Fibroblast of skin of back (primary cell): ENCODE measurements at places on chromosomes 3 and 15.

DNA sequence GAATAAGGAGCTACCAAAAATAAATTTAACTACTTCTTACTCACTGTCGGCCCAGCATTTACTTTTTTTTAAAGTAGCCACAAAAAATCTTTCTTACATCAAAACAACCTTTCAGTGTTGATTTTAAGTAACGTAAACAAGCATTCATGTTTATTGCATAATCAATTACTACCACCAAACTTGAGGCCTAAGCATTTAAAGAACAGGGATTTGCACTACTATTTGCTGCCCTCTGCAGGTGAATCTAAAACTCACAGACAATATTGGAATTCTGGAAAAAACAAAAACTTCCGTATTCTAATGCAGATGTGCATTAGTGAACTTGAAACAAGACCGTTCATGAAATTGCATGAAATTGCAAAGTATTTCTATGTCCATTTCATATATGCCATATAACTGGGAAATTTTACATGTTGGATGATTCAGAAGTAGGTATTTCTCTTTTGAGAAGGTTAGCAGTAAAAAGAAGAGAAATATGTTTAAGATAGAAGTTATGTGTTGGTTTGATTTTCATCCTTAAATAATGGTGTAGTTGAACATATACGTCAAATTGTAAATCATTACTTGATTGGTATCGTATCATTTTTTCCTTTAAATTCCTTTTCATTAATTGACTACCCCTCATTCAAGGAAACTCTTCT, 55.6 kb downstream of the CGGBP1 start:
- DNase-seq: peak; percentile 39

DNA sequence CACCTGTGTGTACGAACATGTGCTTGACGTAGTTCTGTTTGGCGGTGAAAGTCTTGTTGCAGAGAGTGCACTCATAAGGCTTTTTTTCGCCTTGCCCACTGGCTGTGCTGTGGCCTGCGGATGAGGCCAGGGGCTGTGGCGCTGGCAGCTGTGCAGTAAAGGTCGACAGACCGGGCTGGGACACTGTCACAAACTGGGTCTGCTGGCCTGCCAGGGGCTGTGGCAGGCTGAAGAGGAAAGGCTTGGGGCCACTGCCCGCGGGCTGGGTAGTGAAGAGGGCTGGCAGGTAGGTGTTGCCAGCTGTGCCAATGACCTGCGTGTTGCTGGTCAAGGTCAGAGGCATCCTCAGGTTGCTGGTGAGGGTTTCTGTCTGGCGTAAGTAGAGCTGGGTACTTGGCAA, 56.4 kb downstream of the TIGIT start:
- no peak for DNase-seq

- peak; percentile 36 for DNase-seq
Measured at GRCh38 chr3:33096093-33096868, 665 bp downstream of the GLB1 start.

DNA sequence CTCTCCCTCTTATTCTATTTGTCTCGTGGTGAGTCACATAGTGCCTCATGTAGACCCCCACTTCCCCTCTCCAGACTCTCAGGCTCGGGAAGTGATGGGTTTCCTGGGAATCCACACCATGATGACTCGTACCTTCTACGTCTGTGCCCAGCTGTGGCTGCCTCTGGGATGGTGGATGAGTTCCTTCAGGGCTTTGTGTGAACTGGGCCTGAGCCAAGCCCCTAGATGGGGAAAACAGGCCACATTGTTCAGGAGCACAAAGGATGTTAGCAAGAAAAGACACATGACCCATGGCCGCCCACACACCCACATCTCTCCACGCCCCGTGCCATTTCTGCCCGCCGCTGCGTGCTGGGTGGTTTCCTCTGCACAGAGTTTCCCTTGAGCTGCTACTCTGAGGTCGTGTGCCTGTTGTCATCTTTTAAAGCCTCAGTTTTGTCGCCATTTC, 10.5 kb downstream of the ISG20 start:
- peak; percentile 98 for DNase-seq

DNA sequence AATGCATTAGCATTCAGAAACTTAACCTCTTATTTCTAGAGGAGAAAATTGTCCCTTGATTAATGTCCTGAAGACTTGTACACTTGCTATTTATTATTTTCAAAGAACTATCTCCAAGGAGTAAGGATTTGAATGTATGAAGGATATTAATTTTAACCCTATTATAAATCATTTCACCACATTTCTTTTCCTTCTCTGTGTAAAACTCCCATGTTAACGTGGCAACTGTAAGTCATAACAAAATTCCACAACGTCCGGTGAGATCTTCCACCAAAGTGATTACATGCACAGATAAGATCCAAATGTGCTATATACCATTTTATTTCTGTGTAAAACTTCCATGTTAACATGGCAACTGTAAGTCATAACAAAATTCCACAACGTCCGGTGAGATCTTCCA, 229.1 kb upstream of the ARHGEF26 start:
- DNase-seq: no peak

GRCh38 chr3:99808163-99808794, 9.4 kb upstream of the CMSS1 start:
- DNase-seq: peak; percentile 74

DNA sequence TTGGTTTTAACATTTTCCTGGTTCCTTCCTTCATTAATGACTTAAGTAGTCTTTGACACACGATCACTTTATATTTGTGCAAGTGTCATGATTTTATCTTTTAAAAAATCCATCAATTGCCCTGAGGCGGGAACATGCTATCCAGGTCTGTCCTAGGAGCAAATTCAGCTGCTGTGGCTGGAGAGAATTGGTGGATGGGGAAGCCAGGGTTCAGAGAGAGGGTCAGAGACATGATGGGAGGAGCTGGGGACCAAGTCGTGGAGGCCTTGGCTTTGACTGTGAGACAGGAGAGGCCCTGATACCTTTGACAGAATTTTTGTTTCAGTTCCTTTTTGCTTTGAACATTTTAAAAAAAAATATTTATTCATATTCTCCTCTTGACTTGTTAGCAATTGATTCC, 89.0 kb downstream of the CHRNA7 start:
- no peak for DNase-seq

DNA sequence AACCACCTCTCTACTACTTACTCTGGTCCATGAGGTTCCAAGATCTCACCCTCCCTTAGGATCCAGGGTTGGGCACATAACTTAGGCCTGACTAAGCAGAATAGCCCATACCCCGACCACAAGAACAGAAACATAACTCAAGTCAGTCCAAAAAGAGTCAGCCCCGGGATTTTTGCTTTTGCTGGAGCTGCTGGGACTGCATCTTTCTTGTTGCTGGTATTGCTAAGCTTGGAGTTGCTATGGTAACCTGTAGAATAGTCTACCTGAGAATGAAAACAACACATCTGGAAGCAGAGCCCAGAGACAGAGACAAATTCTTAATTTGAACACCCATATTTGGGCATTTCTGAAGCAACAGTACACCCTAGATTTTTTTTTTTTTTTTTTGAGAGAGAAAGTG, 6.5 kb downstream of the RUBCN start:
- DNase-seq: peak; percentile 87

DNA sequence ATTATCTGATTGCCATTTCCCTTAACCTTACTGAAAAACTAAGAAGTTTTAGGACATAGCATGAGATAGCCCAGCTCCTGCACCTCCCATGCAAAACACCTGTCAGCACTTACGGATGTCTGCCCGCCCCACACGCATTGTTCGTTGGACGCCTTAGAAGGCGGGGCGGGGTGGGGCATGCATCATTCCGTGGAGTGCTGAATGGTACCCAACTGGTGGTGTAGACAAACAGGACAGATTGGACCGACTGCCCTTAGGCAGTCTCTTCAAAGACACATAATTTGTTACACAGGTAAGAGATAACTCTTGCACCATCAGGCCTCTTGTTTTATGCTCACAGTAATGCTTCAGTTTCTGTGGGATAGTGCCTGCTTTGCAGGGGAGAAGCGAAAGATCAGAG, 93.8 kb downstream of the SMAD6 start:
- no peak for DNase-seq
